ENCODE measurements at places on chromosomes 3 and 15. TPM values are rescaled to one million over a fixed set of nuclear protein-coding genes. Genes with fewer than 3 reads are reported as not detected.

GRCh38 chr3:100006570-100007271, 107.6 kb downstream of the FILIP1L start:
- peak; percentile 42 for DNase-seq

DNA sequence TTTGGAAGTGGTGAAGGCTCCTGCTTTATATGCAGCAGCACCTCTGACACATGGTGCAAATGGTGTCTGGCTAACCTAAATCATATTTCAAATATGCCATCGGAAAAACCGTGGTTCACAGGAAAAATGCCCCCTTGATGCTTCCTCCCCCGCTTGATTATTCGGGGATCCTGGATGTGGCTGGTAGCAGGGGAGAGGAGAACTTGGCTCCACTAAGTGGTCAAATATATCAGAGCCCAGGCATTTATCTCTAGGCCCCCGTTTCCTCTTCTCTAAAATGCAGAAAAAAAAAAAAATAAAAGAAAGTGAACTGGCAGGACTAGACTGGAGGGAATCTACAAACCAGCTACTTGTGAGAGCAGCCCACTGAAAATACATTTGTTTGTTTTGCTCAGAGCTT, 18.2 kb upstream of the ATP2B2 start:
- DNase-seq, result no peak

GRCh38 chr15:47326410-47327333, 390.6 kb upstream of the SEMA6D start:
- no peak for DNase-seq

- DNase-seq, result no peak
Observed at GRCh38 chr15:33125894-33126537, 68.5 kb downstream of the FMN1 start.

DNA sequence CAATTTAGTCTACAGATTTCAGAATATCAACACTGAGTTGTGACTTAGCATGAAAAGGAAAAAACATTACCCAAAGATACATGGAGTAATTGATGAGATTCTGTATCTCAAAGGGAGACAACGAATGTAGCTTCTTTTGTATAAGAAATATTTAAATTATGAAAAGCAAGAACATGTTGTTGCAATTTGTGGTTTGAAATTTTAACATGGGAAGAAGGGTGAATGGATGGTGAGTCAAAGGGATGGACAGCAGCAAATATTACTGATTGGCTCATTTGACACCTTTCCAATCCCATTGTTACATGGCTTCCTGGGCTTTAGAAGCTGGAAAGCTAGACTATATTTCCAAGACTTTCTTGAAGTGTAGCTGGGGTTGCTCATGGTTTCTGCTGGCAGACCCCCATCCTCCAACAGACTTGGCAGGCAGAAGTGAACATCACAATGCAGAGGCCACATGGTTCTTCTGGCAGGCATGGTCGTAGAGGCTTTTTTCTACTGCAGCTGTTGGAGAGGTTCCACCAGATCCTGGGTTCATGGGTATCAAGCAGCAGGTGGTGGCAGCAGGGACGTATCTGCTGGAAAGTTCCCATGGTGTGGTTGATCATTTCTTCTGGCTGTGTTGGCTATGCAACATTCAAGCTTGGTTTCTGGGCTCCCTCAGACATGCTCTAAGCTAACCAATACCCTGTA, 47.2 kb upstream of the KPNA4 start:
- no peak for DNase-seq

TMC3 gene
- total RNA-seq, result not detected
